NCI-H2081 (cell line): ENCODE measurements at places on chromosomes 7 and 10.
A peak's percentile ranks its signal among the peaks of the same experiment; 100 is the strongest.

GRCh38 chr10:102452672-102453340 is 1.5 kb upstream of the C10orf95 start:
- no peak for DNase-seq

DNA sequence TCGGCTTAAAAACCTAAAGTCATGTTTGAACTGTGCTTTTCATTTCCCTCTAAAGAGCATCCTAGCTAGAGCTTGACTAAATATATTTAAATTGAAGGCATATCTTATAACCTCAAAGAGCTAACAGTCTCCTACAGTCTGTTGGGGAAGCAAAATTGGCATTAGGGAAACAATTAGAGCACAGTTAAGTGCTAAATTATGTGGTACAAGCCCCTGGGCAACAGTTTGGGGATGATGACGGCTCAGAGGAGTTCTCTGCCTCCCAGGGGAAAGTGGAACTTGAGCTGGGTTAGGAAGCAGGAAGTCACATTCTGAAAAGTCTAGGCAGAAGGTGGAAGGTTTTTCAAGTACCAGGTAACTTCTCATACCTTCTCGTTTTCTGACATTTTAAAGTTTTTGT is 18.6 kb upstream of the GOT1 start:
- DNase-seq = no peak

GRCh38 chr7:95927756-95928155 is 155.4 kb downstream of the DYNC1I1 start:
- peak; percentile 68 for DNase-seq

DNA sequence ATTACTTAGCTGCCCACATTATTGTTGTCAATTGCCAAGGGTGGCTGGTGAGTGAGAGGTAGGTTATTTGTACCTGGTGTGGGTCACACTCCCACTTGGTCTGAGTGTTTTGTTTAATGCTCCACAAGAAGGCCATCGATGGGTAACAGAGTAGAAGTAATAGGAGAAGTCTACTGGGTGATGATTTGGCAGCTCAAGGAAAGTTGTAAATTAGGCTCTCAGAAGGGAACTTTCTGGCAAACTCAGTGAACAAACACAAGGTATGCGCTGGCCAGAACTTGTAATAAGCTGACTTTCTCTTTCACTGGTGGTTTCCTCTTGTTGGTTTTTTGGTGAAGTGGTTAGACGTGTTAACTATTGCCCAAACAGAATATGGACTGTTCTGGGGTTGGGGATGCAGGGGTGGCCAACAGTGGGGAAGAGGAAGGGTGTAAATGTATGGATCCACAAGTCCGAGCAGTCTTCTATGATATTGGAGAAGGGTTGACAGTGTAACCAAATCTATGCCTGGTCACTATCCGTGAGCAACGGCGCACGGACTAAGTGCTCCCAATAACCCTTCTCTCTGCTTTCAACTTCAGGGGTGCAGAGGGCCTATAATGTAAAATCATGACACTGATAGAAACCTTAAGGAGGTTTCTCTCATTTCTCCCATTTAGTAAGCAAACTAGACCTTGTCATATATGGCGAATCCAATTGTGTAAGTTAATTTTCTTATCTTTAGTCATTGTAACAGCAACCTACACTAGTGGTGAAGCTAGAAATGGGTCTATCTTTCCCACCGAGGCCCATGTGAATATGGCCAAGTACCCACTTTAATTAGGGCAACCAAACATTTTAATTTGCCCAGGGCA is 212.8 kb downstream of the PTEN start:
- DNase-seq = no peak

DNA sequence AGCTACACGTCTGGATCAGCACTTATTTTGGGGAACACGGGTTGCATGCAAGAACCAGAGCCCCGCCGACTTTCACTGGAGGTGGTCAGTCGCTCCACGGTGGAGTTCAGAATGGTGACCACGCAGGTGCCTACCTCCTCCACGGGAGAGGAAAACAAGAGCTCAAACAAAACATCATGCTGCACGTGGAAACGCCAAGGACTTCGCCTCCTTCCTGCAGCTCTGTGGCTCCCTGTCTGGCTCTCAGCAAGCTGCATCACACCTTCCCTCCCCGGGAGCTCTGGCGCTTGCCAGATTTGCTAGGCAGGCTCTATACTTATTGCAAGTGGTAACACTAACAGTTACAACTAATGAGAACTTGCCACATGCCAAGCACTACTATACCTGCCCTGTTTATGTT is 26.0 kb downstream of the GSDME start:
- DNase-seq = no peak

- no peak for DNase-seq
These were observed 5.9 kb downstream of the ZNF33A start for GRCh38 chr10:38016354-38016753.

DNA sequence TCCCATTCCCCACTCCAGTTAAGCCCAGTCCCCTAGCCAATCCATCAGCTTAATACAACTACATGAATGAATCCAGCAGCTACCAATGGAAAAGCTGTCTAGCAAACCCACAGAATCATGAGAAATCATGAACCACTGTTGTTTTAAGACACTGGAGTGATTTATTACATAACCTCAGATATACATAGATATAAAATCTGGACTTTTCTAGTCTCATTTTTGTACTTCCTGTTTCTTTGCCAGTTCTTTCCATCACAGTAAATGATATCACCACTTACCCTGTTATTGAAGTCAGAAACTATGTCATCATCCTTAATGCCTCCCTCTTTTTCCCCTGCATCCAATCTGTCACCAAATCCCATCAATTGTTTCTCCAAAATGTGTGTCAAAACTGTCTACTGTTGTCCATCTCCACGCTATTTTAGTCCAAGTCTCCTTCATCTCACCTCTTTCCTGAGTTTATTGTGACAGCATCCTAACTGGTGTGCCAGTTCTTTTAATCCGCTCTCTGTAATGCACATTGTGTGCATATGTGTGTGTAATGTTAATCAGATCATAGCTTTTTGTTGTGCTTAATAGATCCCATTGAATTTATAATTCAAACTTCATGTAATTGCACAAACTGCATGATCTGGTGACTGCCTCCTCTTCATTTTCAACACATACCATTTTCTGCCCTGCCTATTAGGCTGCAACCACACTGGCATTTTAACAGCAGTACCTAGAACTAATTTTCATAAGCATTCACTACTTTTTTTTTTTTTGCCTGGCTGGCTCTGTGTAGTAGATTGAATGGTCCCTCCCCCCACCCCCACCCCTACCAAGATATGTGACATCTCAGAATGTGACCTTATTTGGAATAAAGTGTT is 56.0 kb downstream of the MKLN1 start:
- DNase-seq = no peak

DNA sequence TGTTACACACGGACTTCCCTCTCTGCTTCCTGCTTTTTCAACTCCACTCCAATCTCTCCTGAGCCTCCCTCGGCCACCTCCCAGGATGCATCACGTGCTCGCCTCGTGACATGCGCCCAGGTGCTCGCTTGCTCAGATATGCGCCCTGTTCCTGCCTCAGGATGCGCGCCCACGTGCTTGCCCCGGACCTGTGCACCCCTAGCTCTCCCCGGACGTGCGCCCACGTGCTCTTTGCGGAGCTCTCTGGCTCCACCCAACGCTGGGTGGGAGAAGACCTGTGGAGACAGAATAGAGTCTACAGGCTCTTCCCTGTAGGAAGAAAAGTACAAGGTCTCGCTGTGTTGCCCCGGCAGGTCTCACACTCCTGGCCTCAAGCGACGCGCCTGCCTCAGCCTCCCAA is 23.1 kb downstream of the PARD3 start:
- DNase-seq = no peak

- DNase-seq = no peak
These were observed 409.7 kb upstream of the MTPN start for GRCh38 chr7:136386876-136387275.
